Urothelium cell line (cell line): ENCODE measurements at places on chromosomes 1 and 21.

- no peak for DNase-seq
Observed at GRCh38 chr1:1013922-1014648, 788 bp downstream of the ISG15 start.

DNA sequence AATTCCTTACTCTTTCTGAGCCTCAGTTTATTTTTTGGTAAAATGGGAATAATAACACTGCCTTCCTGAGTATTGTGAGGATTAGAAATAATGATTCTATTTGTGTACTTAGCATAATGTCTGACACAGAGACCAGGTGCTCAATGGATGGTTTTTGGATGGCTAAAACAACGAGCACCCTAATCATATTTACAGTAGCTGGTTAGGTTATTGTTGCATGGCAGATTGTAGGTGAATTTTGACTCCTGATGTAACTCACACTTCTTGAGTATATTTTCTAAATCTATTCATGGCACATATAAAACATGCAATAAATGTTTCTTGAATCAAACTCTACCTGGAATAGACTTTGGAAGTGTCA lies 11.9 kb upstream of the DUSP10 start:
- DNase-seq: no peak

DNA sequence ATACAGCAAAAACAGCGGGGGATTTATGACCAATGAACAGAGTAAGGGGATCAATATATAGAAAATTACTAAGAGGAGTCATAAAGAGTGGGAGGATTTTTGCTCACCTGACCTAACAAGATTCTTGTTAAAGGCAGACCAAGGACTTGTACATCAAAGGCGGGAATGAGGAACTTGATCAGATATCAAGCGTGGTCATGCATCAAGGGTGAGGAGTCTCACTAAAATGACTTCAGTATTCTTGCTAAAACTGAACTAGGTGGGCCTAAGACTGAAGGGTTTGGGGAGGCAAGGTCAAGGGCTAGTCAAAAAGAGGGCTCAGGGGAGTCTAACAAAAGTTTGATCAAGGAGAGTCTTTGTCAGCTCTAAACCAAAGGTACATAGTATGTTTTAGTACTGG lies 2.1 kb downstream of the MOV10 start:
- no peak for DNase-seq

- no peak for DNase-seq
Observed at GRCh38 chr1:234598974-234599616, 10.9 kb downstream of the IRF2BP2 start.

DNA sequence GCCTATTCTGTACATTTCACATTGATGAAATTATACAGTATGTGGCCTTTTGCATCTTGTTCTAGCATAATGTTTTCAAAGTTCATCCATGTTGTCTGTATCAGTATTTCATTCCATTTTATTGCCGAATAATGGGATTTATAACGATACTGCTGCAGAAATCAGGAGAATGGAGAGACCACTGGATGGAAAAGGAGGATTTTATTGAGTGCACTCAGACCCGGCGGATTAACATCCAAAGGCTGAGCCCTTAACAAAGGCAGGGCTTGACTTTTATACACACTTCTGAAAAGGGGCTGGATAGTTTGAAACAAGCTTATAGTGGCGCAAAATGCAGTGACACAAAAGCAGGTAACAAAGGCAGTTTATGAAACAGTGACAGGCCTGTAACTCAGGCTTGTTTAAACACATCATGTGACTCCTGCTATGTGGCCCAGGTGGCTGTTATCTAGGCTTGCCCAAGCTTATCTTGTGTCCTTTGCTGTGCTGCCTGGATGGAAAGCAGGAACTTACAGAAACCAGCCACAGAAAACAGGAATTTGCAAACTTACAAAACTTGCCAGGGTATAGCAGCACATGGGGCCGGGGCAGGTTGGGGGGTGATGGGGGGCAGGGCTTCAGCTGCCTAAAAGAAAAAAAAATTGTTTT lies 32.8 kb upstream of the KCNJ15 start:
- DNase-seq: no peak

DNA sequence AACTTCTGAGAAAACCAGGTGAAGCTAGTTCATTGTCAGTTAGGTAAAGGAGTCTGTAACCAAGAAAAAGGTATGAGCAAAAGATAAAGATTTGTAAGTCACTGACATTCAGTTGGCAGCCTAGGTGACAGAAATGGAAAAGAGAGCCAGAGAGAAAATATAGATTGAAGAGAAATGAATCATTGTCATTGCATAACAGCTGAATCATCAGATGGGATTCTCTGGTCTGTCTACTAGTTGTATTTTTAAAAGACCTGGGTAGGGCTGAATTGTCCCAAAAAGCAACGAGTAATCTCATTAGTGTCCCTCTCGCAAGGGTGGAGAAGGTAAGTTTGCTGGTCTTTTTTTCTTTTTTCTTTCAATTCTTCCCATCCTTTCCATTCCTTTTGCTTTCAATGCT lies 36.6 kb downstream of the PTGS2 start:
- peak; percentile 18 for DNase-seq

DNA sequence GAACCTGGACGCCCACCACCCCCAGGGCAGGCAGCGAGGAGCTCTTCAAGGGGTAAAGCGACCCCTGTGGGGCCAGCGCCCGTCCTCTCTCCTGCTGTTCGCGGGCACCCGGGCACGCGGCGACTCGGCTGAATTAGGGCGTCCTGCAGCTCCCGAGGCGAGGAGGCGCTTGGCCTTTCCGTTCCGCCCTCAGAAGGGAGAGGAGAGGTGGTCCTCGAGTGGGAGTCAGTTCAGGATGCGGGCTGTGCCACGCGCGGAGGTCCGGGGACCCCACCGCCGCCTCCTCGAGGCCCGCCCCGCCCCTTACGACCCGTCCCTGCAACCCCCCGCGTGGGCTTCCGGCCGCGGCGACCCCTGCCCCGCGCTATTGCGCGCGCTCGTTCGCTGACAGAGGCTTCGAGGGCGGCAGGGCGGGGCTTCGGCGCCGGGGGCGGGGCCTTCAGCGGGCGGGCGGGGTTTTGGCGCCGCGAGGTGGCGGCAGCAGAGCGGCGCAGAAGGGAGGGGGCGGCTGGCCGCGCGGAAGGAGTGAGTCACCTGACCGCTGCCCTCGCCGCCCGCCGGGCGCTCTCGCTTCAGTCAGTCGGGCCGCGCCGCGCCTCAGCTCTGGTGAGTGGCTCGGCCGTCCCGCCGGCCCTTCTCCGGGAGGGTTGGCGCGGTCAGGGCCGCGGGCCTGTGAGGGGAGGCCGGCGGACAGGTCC lies at the start of gene BACH1:
BACH1 (plus strand) TSS at position 575 of the 698 bp plus-strand sequence. CDS start 22,359 bp downstream, outside the sequence.
- peak; percentile 99 for DNase-seq

GRCh38 chr1:219659684-219660083 lies 46.8 kb upstream of the ZC3H11B start:
- DNase-seq: no peak

GRCh38 chr1:27938488-27938887 lies 3.7 kb downstream of the SMPDL3B start:
- DNase-seq: no peak

DNA sequence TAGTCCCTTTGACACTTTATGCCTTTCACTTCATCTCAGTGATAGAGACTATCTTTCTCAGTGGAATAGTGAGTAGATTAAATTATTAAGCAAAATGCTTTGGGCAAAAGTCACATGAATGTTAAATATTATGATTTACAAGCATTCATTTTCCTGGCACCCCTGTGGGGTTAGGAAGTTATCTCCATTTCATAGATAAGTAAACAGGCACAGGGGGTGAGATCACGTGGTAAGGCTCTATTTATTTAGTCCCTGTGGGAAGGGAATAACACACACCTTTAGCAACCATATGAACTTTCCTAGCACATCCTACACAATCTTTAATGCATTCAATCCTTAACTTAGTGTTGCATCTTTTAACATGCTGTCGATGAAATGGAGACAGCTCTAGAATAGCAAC lies 12.3 kb downstream of the PSMB2 start:
- DNase-seq: no peak

GRCh38 chr21:23249760-23250159 lies 2251.6 kb downstream of the NCAM2 start:
- no peak for DNase-seq

- DNase-seq: no peak
Observed at GRCh38 chr1:95437011-95437410, 203.0 kb downstream of the RWDD3 start.

DNA sequence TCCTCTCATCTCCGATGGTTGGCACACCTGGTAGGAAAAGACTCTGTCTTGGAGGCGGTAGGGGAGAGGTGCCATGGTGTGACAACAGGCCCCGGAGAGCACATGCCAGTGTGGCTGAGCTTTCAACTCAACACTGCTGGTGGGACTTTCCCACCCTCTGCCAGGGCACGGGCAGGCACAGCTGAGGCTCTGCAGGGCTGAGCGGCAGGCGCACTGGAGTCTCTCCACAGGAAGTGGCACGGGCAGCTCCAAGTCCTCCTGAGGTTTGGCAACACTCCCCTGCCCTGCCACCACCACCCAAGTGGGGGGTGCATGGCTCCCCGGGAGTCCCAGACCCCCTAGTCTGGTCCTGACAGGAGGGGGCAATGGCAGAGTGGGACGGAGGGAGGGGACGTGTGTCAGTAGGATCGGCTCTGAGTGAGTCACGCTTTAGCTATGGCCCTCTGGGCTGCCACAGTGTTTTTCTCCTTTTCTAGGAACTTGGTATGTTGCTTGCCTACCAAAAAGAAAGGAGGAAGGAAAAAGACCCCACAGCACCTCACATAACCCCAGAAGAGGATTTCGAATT lies 27.3 kb upstream of the EVA1B start:
- DNase-seq: peak; percentile 80

DNA sequence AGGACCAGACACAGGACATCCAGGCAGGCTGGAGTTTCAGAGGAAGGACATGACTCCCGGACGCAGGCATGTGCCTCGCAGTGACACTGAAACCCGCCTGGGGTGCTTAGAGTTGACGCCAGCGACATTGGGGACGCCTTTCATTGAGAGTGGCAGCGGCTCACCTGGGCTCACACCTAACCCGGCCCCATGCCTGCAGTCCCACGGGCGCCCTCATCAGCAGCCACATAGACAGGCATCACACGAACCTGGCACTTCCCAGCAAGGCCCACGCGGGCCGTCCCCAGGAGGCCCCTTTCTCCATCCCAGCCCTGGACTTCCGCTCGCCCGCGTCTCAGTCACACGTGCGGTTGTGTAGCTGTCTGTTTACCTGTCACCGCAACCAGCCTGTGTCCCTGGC lies 17.0 kb downstream of the ITGB2 start:
- no peak for DNase-seq
